ENCODE measurements at places on chromosomes 6 and 20. TPM values are rescaled to one million over a fixed set of nuclear protein-coding genes. Genes with fewer than 3 reads are reported as not detected.

POM121L2 gene
- total RNA-seq, result 4.2 TPM

SLC17A2 gene
- total RNA-seq, result 0.31 TPM

SAPCD1 gene
- 10.4 TPM for total RNA-seq

PI3 gene
- total RNA-seq, result not detected

GNAS-AS1 gene
- total RNA-seq, result 4.4 TPM

PSORS1C2 gene
- not detected for total RNA-seq

RCAN2 gene
- total RNA-seq, result 7.1 TPM

EPPIN gene
- 222 TPM for total RNA-seq

EGFL8 gene
- 25.7 TPM for total RNA-seq

PRR18 gene
- 0.39 TPM for total RNA-seq

ARHGAP18 gene
- total RNA-seq, result 29.8 TPM

TMC2 gene
- total RNA-seq, result 0.56 TPM

HLA-DRB5 gene
- total RNA-seq, result 0.39 TPM

PLG gene
- not detected for total RNA-seq

ULBP2 gene
- total RNA-seq, result 2.0 TPM

SLC17A3 gene
- 0.68 TPM for total RNA-seq

ADTRP gene
- total RNA-seq, result 21.3 TPM

ISM1 gene
- total RNA-seq, result 0.55 TPM

CST4 gene
- total RNA-seq, result not detected

LCA5 gene
- total RNA-seq, result 17.7 TPM

C20orf144 gene
- total RNA-seq, result 119 TPM

NDRG3 gene
- total RNA-seq, result 70.7 TPM

IPCEF1 gene
- 3.6 TPM for total RNA-seq

HAO1 gene
- not detected for total RNA-seq

GLP1R gene
- total RNA-seq, result 0.31 TPM

TUBE1 gene
- 59.3 TPM for total RNA-seq

BPIFB3 gene
- total RNA-seq, result 0.74 TPM

DPPA5 gene
- total RNA-seq, result 2.3 TPM

FHL5 gene
- total RNA-seq, result 23.3 TPM

ARFGEF3 gene
- 2.9 TPM for total RNA-seq

PTCRA gene
- total RNA-seq, result not detected

OR2W1 gene
- total RNA-seq, result not detected

MLN gene
- total RNA-seq, result not detected

EYS gene
- total RNA-seq, result 2.6 TPM

BPIFB1 gene
- total RNA-seq, result 5.5 TPM

CCN6 gene
- total RNA-seq, result 3.5 TPM

RAD21L1 gene
- 13.7 TPM for total RNA-seq

TAAR5 gene
- not detected for total RNA-seq

BMP6 gene
- 13.6 TPM for total RNA-seq

PARD6B gene
- 17.0 TPM for total RNA-seq

PRRT1 gene
- total RNA-seq, result 6.2 TPM

PPP1R3D gene
- total RNA-seq, result 8.2 TPM

OPRM1 gene
- total RNA-seq, result 1.1 TPM

LY86 gene
- total RNA-seq, result 0.87 TPM

Measured in testis (tissue), 5 donors.